ENCODE measurements at places on chromosomes 4 and X.

GRCh38 chr4:151674804-151675391 lies 85.9 kb downstream of the GATB start:
- DNase-seq: no peak

DNA sequence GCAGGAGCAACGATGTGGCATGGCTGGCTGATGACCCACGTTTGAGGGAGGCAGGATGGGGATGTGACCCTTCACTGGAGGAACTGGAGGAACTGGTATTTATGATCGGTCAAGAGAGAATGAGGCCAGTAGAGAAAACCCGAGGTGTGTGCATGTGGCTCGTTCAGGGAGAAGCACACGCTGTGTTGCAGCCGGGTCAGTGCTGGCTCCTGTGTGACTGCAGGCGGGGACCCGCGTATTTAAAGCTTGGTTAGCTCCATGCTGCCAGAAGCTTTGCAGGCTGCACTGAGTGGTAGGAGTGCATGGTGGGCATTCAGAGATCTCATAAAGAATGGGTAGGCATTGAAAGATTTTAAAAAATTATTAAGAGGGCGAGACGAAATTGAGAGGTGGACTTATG lies 52.1 kb downstream of the NELFA start:
- DNase-seq: no peak

DNA sequence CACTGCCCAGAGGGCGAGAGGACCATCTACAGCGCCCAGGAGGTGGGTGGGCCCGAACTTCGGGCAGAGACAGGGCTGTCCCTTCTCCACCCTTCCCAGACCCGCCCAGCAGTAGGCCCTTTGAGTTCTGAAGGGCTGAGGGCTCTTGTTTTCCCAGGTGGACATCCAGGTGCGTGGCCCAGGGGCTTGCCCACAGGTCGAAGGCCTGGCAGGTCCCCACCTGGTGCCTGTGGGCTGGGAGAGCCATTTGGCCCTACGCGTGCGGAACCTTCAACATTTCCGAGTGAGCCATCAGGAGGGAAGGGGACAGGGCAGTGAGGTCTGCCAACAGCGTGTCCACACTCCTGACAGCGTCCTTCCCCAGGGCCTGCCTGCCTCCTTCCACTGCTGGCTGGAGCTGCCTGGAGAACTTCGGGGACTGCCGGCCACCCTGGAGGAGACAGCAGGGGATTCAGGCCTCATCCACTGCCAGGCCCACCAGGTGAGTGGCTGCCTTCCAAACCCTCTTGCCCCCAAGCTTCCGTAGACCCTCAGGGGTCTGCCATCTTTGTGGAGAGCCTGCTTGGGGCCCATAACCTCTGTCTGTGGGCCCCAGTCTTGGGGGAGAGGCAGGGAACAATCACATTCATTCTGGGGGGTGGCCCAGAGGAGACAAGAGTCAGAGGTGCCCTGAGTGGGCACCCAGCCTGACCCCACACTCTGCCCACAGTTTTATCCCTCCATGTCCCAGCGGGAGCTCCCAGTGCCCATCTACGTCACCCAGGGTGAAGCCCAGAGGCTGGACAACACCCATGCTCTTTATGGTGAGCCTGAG lies 6.8 kb downstream of the PLXNB3 start:
- DNase-seq: no peak

GRCh38 chr4:19266566-19266965 lies 985.1 kb upstream of the SLIT2 start:
- DNase-seq: no peak

DNA sequence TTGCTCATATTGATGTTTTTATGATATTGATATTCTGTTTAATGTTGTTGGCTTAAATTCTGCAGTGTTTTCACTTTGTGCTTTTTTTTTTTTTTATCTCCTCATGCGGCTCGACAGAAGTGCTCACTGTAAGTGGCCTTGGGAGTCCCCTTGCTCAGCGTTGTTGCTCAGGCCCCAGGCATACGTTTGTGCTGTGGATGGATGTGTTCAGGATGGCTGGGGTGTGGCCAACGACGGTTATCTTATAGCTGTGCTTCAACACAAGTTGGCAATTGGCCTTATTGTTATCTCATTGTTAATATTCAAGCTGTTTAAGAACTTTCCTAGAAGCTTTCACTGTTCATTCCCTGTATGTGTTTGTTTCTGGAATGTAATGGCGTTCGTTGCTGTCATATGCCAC lies 36.4 kb upstream of the CLCN4 start:
- DNase-seq: no peak

- DNase-seq: no peak
These were observed 13.8 kb downstream of the CLDN34 start for GRCh38 chrX:9980927-9981326.

DNA sequence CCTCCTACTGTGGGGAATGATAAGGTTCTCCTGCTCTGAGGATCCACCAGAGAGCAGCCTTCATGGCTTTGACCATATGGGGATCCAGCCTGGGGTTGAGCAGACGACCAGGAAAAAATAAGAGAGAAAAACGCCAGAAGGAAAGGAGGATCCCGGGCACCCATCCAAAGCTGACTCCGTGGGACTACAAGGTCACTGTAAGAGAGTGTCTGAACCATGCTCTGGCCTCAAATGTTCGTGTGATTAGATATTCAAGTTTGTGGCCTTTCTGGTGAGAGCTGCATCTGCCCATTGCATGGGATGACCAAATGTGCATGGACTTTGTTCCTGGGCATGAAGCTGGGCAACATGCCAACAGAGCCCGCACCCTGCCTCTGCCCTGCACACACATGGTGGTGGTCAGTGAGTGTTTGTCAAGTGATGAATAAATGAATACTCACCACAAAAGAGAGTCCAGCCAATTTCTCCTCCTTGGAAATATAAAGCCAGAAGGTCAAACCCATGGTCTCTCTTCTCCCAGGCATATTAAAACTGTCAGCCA lies 346.0 kb upstream of the GATB start:
- no peak for DNase-seq

DNA sequence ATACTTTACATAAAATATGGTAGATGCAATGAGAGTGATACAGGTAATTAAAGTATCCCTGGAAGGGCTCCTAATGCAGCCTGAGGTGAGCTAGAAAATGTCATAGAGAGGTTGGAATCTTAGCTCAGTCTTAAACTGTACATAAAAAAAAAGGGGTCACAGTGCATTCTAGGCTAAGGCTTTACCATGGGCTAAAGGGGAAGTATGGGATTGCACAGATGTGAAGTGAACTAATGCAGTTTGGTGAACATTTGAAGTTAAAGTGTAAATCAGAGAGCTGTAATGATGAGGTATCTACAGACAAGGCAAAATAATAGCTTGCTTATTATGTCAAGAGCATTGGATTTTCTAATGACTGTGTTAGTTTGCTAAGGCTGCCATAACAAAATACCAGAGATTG lies 405.9 kb downstream of the ADGRL3 start:
- DNase-seq: no peak

GRCh38 chr4:138310498-138310897 lies 68.3 kb upstream of the SLC7A11 start:
- no peak for DNase-seq

DNA sequence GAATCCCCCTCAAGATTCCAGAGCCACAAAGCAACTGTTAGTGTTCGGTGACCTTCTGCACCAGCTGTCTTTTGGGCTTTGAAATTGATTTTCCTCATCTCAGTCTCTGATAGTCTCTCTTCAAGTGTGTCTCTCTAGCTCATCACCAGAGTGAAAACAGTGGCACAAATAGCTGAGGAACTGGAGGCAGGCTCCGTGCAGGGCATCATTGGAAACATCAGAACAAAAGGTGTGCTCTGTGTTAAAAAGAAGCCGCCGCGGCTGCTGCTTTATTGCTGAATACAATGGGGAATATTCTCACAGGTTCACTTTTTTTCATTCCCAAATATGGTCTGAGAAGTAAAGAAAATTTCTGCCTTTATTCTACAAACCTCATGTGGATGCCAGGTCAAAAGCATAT lies 297.5 kb downstream of the DCTD start:
- DNase-seq: no peak

GRCh38 chr4:8913858-8914460 lies 42.3 kb upstream of the HMX1 start:
- DNase-seq: no peak

- no peak for DNase-seq
These were observed 1.1 kb upstream of the NLGN3 start for GRCh38 chrX:71143508-71143907.

GRCh38 chr4:13681570-13681969 lies 54.0 kb upstream of the BOD1L1 start:
- DNase-seq: no peak

DNA sequence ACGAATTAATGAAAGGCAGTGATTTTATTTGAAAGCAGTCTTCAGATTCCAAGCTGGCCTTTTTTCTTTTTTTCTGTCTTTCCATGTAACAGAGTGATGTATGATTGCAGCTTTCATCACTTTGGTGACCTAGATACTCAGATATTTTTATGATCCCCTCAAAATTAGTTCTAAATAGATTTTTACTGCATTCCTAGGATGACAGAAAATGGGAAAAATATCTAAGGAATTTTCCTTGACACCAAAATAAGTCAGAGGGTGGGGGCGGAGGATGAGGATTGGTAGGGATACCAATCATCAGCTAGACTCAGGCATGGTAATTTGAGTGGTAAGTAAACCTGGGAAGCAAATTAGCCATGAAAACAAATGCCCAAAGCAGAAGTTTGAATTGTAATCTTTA lies 11.9 kb upstream of the HMGB2 start:
- DNase-seq: no peak

- DNase-seq: peak; percentile 56
These were observed 1.5 kb downstream of the IRF2 start for GRCh38 chr4:184472614-184473498.

DNA sequence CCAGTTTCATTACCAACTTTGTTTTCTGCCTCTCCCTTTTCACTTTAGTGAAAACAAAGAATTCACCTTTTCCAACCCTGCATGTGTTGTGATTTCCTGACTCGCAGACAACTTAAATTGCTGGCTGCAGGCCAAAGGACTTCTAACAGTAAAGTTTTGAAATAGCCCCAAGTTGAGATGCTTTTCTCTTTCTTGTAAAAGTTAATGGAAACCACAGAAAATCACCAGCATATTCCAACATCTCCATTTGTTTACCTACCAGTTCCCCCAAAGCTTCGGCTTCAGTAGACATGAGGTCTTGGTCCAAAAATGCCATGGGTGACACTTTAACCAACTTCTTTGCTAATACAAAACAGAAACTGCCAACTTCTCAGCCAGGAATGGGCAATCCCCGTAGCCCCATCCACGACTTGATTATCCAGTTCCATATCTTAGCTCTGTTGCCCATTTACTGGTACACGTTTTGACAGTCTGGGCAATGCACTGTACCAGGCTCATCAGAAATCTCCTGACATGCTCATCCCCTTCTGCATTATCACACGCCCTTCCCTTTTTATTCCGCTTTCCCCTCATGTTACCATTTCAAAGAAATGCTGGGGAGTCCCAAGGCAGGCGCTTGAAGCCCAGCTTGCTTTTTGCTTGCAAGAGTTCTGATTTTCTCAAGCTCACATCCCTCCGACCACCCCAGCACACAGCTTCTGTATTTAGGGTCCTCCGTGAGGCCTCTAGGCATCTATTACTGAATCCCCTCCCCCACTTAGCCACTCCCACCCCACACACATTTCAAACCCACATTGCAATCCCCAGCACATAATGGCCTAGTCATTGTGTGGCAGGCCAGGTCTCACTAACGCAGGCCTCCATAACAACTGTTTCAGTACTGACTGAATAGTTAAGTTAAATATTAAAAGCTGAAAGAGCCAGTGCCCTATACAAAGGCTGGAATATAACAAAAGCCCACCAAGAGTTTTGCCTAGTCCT lies 137.9 kb upstream of the S100G start:
- no peak for DNase-seq

DNA sequence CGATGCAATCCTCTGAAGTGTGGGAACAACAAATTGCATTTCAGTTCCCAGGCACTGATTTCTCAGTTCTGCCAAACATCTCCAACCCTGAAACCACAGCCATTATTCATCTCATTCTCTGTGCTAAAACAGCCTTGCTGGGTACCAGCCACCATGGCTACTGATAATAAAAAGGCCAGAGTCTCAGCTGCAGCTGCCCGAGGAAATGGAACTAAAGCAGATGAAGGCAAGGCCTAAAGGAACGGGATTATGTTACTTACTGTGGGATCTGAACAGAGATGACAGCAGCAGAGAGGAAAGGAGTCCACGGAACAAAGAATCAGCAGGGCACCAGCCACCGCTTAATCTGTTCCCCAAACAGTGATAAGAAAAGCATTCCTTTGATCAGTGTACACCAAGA lies 155.7 kb downstream of the PAPSS1 start:
- DNase-seq: no peak

DNA sequence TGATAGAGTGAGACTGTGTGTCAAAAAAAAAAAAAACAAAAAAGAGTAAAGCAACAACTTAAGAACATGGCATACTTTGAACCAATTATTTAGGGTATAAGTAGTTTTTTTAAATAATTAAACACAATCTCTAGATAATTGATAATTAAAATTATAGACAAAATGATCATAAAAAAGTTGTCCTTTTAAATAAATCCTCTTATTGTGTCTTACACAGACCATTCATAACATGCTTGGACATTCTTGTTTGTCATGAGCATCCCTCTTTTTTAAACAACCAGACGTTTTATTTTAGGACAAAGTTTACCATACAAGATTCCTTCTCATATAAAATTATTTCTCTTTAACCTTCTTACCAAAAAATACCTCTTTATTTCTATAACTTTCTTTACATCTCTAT lies 35.1 kb downstream of the SPCS3 start:
- DNase-seq: no peak
